ENCODE measurements at places on chromosomes 1 and 21. TPM values are rescaled to one million over a fixed set of nuclear protein-coding genes. Genes with fewer than 3 reads are reported as not detected.

ZNF648 gene
- not detected for total RNA-seq

OR10Z1 gene
- total RNA-seq: not detected

COL8A2 gene
- 4.7 TPM for total RNA-seq

ADPRS gene
- total RNA-seq: 26.4 TPM

UBL4B gene
- not detected for total RNA-seq

LRRC8B gene
- total RNA-seq: 0.86 TPM

LENEP gene
- 0.43 TPM for total RNA-seq

CLEC20A gene
- not detected for total RNA-seq

KIF2C gene
- 26.8 TPM for total RNA-seq

GNG12 gene
- total RNA-seq: 201 TPM

ITGB3BP gene
- total RNA-seq: 18.1 TPM

KRTAP19-1 gene
- total RNA-seq: not detected

NMNAT2 gene
- 1.3 TPM for total RNA-seq

DNA sequence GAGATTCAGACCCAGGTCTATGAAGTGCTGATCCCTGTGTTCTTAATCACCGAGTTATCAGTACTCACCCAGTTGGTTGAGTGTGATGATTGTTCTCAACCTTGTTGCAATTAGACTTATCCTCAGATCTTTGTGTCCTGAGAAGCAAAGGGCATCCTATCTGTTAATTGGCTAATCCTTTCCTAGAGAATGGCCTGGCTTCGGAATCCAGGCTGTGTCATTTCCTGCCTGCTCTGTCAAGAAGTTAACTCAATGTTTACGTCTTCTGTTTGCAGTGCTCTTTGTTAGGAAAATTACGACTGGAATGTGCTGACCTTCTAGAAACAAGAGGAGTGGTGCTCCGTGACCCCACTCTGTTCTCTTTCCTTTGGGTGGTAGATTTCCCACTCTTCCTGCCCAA, 14.7 kb downstream of the GAS5 start:
- DNase-seq: peak; percentile 87

- DNase-seq: peak; percentile 63
Observed at GRCh38 chr1:51877434-51878307, 856 bp downstream of the NRDC start.

DNA sequence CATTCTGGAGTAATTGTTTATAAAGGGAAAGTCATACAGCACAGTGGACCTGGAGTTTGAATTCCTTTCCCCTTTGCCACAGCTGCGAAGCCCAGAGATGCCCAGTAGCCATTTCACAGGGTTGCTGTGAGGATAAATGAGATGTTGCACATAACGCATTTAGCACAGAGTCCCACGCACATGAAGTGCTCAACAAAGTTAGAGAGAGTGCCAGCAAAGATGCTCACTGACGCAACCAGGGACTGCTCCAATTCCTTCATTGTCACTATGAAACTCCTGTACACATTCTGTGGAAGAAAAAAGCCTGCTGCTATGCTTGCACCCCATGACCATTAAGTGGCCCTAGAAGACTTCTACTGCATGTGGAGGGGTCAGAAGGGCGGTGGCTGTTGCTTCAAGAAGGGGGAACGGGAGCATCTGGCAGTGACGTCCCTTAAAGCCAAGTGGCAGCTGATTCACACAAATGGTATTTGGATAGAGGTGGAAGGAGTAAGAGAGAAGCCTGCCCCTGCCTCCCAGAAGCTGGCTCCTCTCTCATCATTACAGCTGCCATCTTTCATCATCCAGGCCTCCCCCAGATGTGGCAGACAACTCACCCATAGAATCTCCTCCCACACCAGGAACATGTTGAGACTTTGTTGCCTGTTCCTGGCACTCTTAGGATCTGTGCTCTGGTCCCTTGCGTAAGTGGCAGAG, 26.5 kb upstream of the VAV3 start:
- DNase-seq: peak; percentile 74

- no peak for DNase-seq
Observed at GRCh38 chr1:239426821-239427475, 40.6 kb downstream of the CHRM3 start.

GRCh38 chr1:89453123-89453972, 71.3 kb upstream of the LRRC8B start:
- no peak for DNase-seq

- no peak for DNase-seq
Observed at GRCh38 chr1:7896994-7897393, 43.6 kb downstream of the TNFRSF9 start.

- no peak for DNase-seq
Observed at GRCh38 chr1:32848354-32849063, 22.2 kb downstream of the FNDC5 start.

DNA sequence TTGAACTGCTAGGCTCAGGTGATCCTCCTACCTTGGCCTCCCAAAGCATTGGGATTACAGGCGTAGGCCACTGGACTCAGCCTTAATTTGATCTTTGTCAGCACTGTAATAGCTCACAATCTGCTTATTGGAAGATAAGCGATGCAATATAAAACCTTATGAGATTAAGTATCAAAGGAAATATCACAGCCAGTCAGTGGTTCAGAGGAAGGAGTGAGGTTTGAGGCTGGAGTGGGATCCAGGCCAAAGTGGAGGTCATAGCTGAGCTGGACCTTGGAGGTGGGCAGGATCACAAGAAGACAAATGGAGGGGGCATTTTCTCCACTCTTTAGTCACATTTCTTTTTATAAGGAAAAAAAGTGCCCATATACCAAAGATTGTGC, 228.5 kb downstream of the RHOU start:
- DNase-seq: no peak

- no peak for DNase-seq
Observed at GRCh38 chr1:234920843-234921140, 207.8 kb downstream of the TOMM20 start.

DNA sequence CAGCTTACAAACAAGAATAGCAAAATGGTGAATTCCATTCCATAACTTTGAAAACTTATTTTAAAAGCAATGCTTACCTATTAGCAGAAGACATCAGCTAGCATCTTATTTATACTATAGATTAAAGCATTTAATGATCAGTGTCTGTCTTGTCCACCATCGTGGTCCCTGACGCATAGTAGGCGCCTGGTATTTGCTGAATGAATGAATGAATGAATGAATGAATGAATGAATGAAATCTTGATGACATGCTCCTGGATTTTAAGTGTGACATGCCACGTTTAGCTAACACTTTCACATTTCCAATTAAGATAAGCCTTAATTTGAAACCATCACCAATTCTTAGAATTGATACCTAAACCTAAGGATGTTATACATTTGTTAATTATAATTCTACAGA, 39.9 kb downstream of the COP1 start:
- DNase-seq: no peak

DNA sequence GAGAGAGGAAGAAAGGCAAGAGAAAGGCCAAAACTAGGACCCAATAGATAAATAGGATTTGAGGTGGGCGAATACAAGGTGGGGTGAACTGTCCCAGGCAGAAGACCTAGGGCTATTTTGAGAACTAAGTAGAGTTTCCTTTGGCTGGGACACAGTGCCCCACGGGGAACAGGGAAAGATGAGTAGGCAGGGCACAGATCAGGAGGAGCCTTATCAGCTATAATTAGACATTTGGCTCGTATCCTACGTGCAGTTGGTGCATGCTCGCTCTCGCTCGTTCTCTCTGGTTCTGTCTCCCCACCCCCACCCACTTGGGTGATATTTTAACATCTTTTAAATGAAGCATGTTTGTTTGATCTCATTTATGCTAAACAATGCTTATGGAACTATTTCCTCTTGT, 235.0 kb upstream of the JUN start:
- no peak for DNase-seq

GRCh38 chr1:44464361-44464760, 59.3 kb downstream of the RNF220 start:
- DNase-seq: no peak

- peak; percentile 28 for DNase-seq
Observed at GRCh38 chr1:169288011-169288414, 79.6 kb downstream of the NME7 start.

GRCh38 chr1:207948536-207949250, 37.8 kb upstream of the CD34 start:
- DNase-seq: no peak

GRCh38 chr21:33058527-33058926, 11.4 kb upstream of the OLIG1 start:
- no peak for DNase-seq

GRCh38 chr1:119808972-119809550, 2.2 kb downstream of the REG4 start:
- peak; percentile 78 for DNase-seq

- DNase-seq: no peak
Observed at GRCh38 chr1:93630168-93630567, 51.5 kb downstream of the BCAR3 start.

DNA sequence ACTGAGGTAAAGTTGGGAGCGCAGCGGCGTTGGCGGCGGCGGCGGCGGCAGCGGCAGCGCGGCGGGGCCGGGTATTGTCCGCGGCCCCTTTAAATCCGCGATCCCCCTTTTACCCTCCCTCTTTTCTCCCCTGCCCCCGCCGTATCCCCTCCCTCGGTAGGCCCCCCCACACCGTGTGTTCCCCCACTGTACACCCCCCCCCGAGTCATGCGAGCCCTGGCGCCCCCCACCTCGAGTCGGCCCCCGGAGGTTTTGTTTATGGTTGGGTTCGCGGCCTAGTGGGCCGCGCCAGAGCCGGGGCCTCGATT, 169 bp downstream of the UBAP2L start:
- no peak for DNase-seq

DNA sequence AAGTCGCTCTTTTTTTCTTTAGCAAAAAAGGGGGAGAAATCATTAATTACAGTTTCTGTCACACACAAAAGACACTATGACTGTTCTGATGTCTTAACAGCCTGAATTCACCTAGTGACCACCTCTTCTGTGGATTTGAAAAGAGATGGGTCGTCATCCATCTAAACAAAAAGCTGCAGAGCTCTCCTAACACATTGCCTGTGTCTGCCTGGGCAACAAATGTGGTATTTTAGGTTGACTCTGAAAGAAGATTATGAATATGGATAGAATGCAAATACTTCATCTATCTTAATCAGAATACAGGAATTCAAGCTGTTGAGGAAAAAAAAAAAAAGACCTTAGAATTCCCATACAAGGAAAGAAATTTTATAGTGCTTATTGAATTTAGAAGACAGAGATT, 304.4 kb upstream of the ADGRL2 start:
- DNase-seq: no peak

DNA sequence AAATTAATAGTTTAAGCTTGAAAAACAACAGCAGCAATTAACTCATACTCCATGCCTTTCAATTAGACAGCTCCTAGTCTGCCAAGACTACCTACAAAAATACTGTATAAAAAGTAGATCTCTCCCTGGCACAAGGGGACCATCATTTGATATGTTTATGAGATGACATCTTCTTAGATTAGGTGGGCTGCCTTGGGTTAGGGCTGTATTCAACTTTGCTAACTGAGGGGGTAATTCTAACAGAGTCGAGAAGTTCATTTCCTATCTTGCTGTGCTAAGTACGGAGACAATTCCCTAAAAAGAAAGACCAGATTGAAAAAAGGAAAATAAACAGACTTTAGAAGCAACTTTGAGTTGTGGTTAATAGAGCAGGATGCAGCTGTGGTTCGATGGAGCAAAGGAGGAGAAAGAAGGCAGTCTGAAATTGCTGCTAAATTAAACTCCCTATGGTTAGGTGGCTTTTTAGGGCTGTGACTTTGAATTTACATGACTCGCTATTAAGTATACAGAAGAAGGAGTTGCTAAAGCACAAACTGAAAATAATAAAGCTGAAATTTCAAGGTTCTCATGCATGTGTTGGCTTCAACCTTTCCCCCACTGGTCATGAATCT, 75.4 kb downstream of the CDC7 start:
- no peak for DNase-seq

- DNase-seq: no peak
Observed at GRCh38 chr1:21298981-21299391, 8.7 kb upstream of the ECE1 start.

DNA sequence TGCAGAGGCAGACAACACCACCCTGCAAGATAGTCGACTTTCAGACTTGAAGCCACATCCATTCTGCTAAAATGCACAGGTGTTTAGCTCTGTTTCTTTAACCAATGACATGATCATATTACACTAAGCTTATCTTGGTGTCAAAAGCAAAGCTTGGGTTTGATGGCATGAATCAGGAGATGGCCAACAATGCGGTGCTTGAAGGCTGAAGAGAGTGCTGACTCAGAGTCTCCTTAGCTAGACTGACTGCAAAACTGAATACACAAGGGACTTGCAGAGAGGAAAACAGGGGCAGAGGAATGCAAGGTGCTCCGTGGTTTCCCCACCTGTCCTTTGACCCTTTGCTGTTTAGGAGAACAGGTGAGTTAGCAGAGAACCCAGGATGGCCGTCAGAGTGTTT, 262.6 kb downstream of the SIPA1L2 start:
- no peak for DNase-seq

DNA sequence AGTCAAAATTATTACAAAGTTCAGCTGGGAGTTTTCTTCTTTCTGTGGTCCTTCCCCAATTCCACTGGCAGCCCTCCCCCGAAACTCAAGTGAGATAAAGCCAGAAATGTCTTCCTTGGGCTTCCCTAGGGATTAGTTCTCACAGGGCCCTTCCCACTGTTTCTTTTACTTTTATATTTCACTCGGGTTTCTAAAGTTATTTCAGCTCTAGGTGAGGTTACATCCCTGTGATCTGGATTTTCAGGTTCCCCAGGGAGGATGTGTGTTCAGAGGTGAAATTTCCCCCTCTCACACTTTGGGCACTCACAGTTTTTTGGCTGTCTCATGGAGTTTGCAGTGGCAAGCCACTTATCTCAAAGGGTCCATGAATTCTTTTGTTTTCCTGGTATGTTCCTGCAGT, 77.3 kb downstream of the DRAM2 start:
- no peak for DNase-seq

DNA sequence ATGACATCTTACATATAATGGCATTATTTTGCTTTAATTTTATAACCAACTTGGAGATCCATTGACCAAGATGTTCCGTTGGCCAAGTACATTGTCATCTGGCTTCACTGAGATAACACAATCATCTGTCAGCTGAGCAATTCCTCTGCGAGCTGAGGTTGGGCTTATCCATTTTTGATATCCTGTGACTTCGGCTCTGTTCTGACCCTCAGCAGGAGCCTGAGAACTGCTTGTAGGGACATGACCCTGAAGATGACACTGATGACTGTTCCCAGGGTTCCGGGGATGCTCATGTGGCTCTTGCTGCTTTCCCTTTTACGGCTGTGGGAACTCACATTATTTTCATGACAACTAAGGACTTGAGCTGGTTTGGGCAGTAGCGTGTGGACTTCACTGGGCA, 51.2 kb downstream of the TLR5 start:
- no peak for DNase-seq

DNA sequence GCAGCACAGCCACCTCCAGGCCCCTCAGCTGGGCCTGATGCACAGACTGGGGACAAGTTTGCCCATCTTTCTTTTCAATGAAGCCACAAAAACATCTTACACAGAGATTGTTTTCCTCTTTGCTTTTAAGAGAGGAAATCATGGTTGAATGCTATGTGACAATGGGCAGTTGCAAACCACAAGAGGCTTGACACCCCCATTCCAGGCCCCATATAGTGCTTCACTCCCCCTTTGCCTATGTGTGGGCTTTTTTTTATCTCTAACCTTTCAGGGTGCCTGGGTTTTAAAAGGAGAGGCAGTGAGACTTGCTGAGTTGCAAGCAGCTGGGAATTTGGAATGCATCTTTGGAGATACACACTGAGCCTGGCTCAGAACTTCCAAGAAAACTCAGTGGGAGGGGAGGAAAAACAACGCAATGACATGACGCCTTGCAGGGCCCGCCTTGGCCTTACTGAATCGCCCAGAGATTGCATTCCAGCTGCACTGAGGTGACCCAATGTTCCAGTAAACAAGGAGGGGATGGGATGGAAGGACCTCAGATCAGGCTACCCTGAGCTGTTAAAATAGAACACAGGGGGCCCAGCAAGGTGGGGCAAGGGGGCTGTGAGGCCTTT, 145.2 kb upstream of the ZNF648 start:
- DNase-seq: peak; percentile 58

- DNase-seq: peak; percentile 80
Observed at GRCh38 chr1:19430121-19431068, 54.9 kb downstream of the CAPZB start.
